Neural crest cell (in vitro differentiated cells): ENCODE measurements at places on chromosomes 3 and 15.

- DNase-seq, result no peak
Measured at GRCh38 chr3:43769885-43770425, 79.2 kb downstream of the ABHD5 start.

DNA sequence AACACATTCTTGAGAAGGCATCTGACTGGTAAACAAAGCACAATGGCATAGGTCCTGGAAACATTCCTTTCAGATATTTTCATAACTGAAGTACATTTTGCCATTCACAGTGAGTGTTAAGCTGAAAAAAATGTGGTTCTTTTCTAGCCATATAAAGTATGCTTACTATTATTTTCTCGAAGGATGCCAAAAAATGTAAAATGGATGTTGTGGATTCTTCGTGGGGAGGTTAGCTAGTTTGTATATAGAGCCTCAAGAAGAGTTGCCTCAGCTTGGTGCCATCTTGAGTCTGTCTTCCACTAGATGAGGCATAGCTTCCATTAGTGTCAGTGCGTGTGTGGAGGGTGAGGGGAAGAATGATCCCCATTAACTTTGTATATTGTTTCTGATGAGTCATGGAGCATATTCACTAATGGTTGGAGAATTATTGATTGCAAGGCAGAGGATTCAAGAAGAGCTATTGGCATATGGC is 4.1 kb downstream of the MBNL1 start:
- no peak for DNase-seq

DNA sequence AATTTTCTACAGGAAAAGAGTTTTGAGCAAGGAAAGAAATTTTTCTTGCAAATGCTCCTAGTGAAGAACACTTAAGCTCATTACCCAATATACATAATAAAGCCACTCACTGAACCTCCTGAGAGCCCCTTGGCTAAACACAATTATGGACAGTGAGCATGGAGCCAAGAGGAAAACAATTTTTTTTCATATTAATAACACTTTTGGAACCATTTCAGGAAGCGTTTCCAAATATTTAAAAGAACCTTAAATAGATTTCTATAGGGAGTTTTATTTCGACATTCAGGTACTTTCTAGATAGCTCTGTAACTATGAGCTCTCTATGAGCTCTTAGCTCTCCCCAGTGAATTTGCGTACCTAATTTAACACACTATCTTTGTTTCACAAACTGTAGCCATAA is 581.1 kb downstream of the ZNF385D start:
- no peak for DNase-seq

GRCh38 chr3:81043660-81044199 is 717.7 kb downstream of the GBE1 start:
- DNase-seq, result no peak

DNA sequence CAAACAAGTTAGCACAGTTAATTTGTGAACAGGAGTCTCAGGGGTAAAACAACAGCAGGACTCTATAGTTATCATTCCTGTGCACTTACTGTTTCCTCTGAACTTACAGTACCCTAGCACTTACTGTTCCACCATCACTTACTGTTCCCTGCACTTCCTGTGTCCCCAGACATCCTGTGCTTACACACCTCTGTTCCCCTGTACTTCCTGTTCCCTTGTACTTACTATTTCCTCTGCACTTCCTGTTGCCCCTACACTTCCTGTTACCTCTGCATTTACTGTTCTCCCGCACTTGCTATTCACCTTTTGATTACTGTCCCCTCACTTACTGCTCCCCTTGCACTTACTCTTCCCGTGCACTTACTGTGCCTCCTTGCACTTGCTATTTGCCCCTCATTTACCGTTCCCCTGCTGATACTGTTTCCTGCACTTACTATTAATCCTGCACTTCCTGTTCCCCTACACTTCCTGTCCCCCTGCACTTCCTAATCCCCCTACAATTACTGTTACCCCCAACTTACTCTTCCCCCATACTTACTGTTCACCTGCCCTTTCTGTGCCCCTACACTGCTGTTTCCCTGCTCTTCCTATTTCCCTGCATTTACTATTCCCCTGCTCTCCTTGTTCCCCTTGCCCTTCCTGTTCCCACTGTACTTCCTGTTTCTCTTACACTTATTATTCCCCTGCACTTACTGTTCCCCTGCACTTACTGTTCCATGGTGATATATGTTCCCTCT is 30.3 kb downstream of the TPRA1 start:
- DNase-seq, result no peak

- DNase-seq, result no peak
Measured at GRCh38 chr15:35506272-35506870, 39.6 kb downstream of the DPH6 start.

DNA sequence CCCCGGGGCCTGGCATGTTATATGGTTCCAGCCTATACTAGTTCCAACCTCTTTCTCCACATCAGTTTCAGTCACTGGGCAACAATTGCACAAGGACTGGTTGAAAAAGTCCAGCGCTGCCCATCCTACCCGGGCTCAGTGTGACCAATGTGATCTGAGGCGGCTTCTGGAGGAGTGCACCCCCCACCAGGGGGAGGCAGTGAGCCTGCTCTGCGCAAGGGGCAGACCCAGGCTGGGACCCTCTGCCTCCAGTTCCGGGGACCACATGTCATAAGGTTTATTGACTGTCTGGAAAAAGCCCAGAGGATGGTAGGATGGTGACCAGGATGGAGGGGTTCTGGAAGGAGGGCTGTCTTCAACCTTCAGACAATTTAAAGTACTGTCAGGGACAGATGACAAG is 25.6 kb upstream of the NR2E3 start:
- DNase-seq, result no peak

DNA sequence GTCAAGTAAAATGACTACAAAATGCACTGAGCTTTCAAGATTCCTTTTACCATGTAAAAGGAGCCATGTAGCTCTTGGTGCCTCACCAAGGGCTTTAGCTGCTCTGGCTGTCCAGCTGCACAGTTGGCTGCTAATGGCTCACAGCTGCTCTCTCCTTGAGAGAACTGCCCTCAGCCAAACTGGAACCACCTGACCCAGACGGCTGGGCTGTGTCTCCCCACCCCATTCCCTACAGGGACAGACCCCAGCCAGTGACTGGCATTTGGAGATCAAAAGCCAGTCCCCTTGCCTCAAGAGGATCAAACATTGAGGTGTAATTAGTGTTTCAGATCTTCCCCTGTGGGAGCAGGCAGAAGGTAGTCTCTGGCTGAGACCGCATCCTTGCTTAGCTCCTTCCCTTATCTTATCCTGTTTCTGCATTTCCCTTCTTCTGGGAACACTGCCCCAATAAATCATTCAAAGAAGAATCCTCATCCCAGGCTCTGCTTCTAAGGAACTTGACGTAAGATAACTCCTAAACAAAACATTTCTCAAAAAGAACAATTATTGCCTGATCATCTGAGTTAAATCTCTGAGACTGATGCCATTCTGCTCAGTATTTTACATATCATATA is 28.6 kb upstream of the UBE2E2 start:
- no peak for DNase-seq

GRCh38 chr15:69200832-69201745 is 40.7 kb downstream of the GLCE start:
- no peak for DNase-seq

DNA sequence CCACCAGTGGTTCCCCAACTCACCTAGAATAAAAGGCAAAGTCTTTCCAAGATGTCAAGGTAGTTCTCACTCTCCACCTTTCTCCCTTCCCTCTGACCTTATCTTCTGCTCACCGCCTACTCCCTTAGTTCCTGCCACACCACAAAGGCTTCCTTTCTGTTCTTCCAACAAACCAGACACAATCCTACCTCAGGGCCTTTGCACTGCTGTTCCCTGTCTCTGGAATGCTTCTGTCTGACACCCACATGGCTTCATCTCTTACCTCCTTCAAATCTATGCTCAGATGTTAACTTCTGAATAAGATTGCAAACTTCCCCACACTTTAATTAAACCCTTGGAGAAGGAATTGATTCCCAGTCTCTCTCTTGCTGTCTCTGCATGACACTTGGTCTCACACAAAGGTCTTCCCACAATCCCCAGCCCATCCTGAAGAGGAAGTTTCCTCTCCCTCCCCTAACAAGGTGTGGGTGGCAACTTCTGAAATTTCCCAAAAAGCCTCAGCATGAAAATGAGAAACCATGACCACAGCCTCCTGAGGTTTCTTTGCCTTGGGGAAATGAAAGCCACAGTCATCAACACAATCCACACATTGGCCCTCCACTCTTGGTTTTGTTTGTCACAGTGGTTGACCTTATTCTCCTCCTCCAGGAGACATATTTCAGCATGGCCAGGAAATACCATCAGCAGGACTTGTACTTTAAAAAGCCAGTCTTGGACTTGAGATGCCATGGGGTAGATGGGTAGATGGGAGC is 3.0 kb upstream of the RYK start:
- no peak for DNase-seq

DNA sequence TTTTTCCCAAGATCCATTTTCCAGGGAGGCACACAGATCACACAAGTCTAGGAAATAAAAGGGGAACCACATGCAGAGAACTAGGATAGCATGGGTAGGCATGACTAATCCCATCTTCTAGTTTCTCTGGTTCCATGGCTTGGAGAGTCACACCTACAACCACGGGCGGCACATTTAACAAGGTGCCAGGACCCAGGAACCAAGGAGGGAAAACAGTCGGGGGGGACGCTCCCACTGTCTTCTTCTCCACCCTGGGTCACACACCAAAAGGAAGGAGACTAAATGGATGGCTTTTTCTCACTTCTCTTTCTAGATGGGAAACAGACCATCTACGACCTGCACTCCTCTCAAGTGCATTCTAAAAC is 4.6 kb upstream of the SMCO1 start:
- no peak for DNase-seq

DNA sequence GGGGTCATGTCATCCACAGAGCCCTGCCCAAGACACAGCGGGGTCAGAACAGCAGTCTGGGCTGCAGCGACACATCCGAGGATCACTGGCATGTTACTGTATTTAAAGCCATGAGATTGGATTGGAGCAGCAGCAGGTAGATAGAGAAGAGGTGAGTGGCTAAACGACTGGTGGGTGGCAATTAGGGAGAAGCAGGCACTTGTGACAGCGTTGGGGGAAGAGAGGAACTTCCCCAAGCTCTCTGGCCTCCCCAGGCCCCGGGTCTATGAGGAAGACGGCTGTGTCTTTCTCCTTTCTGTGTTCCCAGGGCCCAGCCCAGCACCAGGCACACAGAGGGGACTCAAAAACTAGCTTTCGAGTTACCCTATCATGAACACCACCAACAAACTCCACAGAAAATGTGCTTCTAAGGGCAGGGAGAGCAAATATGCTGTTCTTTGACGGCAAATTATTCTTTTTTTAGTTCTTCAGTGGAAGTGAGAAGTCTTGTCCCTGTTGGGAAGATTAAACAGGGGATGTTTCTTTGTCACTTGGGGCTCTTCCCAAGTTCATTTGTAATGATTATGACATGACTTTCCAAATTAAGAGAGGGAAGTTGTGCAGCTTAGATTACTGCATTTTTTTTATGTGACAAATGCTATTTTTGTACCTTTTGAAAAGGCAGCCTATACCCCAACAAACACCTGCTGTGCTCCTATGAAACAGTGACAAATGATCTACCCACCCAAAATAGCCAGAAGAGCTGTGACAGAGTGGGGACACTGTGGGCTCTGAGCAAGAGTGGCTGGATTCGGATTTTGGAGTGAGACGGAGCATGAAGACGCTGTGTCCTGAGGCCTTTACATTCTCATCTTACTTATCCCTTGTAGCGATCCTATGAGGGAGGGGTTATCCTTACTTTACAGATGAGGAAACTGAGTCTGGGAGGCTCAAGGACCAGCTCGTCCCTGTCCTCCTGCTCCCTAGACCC is 7.2 kb upstream of the SYNM start:
- no peak for DNase-seq

GRCh38 chr15:49620199-49620598 is 419 bp downstream of the FAM227B start:
- DNase-seq, result no peak

DNA sequence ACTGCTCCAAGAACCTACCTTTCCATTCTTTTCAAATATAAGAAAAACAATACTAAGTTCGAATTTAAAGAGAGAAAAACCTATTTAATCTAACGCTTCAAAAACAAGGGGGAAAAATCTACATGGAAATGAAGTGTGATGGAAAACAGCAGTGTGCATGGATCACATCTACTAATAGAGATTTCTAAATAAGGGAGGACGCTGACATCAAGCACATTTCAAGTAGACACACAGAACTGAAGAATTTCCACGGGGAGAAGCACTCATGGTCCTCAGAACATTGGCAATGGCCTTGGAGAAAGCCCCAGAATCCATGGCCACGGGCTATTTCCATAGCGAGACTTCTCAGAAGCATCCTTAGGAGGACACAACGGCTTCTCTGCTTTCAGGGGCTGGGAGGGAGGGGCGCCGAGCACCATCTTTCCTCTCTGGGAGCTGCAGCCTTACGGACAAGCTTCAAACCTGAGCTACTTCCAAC is 1.0 kb downstream of the TASOR start:
- no peak for DNase-seq

DNA sequence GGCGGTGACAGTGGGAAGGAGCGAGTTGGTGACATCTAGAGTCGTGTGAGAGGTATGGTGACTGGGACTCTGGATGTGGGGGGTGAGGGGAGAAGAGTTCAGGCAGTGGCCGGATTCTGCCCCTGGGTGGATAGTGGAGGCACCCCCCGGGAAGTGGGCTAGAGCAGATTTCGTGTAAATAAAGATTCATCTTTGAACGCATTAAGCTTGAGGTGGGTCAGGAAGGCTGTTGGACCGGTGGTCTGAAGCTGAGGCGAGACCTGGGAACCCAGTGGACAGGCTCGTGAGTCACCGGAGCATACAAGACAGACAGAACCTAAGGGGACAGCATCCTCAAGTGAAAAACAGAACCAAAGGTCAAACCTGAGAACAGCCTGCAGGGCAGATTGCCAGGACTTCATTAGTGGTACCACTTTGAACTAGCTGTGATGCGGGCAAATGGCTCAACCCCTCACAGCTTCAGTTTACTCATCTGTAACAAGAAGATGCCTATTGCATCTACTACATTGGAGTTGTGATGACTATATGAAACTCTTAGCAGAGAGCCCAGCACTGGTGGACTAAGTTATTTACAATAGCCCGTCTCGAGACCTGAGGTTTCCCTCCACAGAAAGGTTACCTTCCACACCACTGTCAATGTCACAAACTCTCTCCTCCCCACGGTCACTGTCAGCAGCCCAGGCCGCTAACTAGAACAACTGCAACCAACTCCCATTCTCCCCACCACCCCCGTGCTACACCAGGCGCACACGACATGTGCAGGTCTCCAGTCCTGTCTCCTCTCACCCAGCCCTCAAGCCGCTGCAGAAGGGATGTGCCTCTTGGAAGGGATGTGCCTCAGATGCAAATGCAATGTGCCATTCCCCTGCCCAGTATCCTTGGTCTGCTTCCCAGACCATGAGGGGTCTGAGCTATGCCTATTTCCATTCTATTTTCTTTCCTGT is 901 bp upstream of the CLN6 start:
- DNase-seq, result no peak

- DNase-seq, result no peak
Measured at GRCh38 chr3:161599697-161600096, 103.1 kb downstream of the OTOL1 start.
